ENCODE measurements at places on chromosomes 12 and 14. TPM values are rescaled to one million over a fixed set of nuclear protein-coding genes. Genes with fewer than 3 reads are reported as not detected.

Gene ZDHHC22
- total RNA-seq: 0.40 TPM

Gene ACSS3
- total RNA-seq: 5.8 TPM

Gene NOVA1
- total RNA-seq: 1.5 TPM

DNA sequence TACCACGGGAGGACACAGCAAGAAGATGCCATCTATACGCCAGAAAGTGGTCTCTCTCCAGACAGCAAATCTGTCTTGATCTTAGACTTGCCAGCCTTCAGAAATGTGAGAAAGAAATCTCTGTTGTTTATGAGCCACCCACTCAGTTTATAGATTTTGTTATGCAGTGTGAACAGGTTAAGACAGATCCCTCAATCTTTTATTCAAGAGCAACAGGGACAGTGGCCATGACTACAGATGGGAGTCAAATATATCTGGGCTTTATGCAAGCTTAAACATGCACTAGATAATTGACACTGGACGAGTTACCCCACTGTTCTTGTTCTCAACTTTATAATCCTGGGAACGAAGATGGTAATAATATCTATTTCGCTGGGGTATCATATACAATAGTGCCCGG lies 288.7 kb downstream of the RPAP3 start:
- no peak for DNase-seq

- DNase-seq: no peak
These were observed 733.9 kb downstream of the NRXN3 start for GRCh38 chr14:78904094-78904493.

DNA sequence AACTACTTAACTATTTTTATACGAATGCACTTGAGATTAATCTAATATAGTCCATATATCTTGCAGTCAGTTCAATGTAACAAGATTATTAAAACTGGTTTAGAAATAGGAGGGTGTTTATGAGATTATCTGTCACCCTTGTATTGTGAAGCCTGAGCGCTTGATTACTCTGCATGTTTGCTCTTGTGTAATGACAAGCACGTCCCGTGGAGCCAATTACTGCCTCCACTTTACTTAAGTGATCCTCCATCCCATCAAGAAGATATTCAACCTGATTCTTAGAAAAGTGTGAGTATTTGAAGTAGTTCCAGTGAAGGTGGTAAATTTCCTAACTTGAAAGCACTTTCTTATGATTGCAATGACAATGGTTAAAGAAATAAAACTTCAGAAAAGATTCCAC lies 415.2 kb upstream of the GARIN6 start:
- DNase-seq: no peak

DNA sequence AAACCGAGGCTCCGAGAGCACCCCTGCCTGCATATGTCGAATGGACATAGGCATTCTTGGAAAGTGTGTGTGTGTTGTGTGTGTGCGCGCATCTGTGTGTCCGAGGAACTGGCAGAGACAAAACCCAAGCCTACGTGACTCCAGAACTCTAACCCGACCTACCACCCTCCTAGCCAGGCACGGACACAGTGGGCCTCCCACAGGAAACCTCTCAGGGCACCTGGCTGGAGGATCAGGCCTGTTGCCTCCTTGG lies 556 bp upstream of the PGF start:
- no peak for DNase-seq

DNA sequence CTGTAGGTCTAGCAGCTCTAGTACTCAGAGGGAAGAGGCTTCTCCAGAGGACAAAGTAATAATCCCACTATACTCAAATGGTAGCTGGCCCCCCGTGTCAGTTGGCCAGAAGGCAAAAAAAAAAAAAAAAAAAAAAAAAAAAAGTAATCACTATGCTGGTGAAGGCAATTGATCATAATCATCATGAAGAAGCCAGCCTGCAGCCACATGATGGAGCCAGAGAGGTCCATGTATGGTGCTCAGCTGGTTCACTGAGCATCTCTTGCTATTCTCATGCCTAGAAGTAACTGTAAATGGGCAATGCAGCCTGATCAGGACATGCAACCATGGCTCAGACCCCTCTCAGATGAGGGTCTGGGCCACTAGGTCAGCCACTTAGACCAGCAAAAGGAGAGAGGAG lies 378.8 kb downstream of the MED13L start:
- no peak for DNase-seq

GRCh38 chr14:102878970-102879460 lies 43.4 kb upstream of the AMN start:
- DNase-seq: no peak

GRCh38 chr12:51777457-51777856 lies 71.1 kb downstream of the FIGNL2 start:
- DNase-seq: no peak

Gene MYO1A
- not detected for total RNA-seq

GRCh38 chr12:89567691-89568239 lies 41.9 kb upstream of the POC1B start:
- DNase-seq: no peak

GRCh38 chr12:130588696-130589539 lies 127.2 kb downstream of the RIMBP2 start:
- no peak for DNase-seq

- DNase-seq: no peak
These were observed 106.1 kb downstream of the C12orf75 start for GRCh38 chr12:105436636-105437035.

- DNase-seq: no peak
These were observed 3.2 kb downstream of the KCNJ8 start for GRCh38 chr12:21771311-21771710.

DNA sequence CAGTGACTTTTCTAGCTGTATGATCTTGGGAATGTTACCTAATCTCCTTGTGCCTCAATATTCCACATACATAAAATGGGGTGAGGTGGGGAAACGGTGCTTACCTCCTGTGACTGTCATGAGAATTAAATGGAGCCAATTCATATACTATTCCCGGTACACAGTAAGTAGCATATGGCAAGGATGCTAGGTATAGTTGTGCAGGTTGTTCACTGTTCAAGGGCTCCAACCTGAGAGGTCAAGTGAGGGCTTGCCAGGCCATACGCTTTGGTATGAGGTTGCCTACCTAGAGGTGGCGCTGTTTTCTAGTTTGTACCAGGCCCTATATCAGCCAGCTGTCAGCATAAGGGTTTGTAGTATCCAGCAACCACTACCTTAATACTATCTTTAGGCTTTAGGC lies 3.6 kb upstream of the BATF start:
- DNase-seq: peak; percentile 9

- DNase-seq: no peak
These were observed 30.6 kb upstream of the LMO3 start for GRCh38 chr12:16636435-16637055.

- no peak for DNase-seq
These were observed 40.2 kb upstream of the TMEM179 start for GRCh38 chr14:104644656-104645378.

DNA sequence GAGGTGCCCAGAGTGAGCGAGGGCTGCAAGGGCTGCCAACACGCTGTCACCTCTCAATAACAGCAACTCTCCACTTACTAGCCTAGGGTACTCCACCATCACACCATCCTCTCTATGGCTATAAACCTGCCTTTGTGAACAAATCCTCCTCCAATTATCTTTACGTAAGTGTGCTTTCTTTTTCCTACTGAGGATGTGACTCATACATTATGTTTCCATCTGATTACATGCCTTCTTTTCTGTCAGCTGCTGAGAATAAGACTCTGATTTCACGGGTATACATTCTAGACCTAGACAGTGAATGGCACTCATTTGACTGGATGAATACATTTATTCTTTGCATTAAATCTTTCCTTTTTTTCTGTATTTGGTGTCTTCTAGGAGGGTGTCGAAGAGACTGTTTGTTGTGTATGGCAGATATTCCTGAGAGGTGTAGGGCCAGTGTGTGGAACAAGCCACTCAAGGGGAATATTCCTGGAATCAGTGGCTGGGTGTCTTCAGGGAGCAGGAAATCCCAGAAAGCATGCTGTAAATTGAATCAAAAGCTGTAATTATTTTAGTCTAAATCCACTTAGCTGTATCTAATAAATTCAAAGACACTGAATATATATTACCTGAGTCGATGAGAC lies 327.3 kb upstream of the TMTC1 start:
- no peak for DNase-seq

Gene TAS2R13
- 1.2 TPM for total RNA-seq

GRCh38 chr12:112987561-112987960 lies 9.2 kb downstream of the OAS2 start:
- no peak for DNase-seq

Gene RIMBP2
- total RNA-seq: not detected

Gene MANSC4
- total RNA-seq: not detected

Gene SOAT2
- total RNA-seq: not detected

GRCh38 chr12:78398750-78399149 lies 465.8 kb upstream of the SYT1 start:
- DNase-seq: no peak

GRCh38 chr12:118521036-118521370 lies 144.6 kb downstream of the SUDS3 start:
- no peak for DNase-seq

- DNase-seq: no peak
These were observed 17.7 kb downstream of the OR6S1 start for GRCh38 chr14:20623798-20624197.

Gene ADCY4
- not detected for total RNA-seq

GRCh38 chr12:119013023-119013422 lies 31.7 kb downstream of the SRRM4 start:
- DNase-seq: no peak

DNA sequence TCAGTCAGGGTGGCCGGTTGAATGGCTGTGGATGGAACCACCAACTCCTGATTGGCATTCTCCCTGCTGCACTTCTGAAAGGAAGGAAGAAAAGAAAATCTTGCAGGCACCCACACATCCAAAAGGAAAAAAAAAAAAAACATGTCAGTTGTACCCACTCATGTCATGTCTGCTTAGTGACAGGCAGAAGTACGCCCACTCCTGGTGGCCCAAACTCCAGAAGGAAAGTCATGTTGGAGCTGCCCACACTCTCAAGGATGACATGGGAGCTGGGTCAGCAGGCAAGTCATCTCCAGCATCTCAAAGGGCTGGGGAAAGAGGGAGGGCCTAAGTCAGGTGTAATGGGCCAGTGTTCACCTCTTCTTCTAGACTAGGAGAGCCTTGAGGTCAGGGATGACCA lies 1079.1 kb downstream of the BCL11B start:
- no peak for DNase-seq

Gene TMEM117
- total RNA-seq: 25.6 TPM

Gene ANKS1B
- 1.5 TPM for total RNA-seq

DNA sequence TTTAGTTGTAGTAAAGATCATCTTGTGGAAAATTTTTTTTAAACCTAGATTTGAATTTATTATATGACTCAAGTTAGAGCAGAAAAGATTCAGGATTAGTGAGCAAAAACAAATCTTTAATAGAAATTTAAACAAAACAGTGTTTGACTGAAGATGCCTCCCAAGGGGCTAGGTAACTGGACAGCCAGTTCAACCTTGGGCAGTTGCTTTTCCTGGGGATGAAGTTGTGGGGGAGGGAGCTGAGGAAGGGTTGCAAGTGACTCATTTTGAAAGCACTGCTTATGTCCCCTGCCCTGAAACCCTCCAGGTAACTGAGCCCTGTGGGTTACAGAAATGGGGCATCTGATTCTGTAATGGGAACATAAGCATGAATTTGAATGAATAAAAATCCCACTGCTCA lies 13.1 kb downstream of the CFAP54 start:
- DNase-seq: no peak

DNA sequence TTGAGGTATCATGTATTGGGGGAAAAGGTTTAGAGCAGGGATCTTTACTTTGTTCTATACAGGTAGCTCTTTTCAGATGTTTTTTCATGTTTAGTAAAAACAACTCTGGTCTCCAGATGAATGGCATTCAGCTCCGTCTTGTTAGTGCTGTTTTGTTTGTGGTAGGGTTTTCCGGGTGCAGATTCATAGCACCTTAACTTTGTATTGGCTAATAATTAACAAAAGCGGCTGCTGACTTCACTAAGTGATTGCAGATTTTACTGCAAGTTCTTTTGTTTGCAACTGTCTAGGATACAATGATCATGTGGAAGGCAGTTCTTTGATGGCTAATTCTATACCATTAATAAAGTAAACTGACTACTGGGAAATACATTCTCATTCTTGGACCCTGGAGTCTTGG lies 32.2 kb upstream of the BHLHE41 start:
- no peak for DNase-seq

DNA sequence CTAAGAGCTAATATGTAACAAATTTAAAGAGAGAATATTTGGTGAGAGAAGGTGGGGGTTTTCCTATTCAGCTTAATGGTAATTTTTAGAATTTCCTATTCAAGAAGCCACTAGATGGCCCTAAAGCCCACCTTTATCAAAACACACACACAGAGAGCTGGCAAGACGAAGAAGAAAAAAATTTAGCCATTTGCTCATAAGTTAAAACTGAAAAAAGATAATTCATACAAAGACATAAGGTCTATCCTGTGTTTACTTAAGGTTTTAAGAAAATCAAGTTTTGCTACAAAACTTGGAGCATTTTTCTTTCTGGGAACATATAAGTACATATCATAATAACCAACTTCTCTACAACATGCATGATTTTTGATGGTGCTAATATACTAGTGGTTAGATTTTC lies 46.8 kb upstream of the PCED1B start:
- DNase-seq: peak; percentile 68

Gene TNS2
- total RNA-seq: 59.8 TPM

GRCh38 chr14:33563191-33563900 lies 387.5 kb downstream of the EGLN3 start:
- DNase-seq: no peak

All from myocyte (in vitro differentiated cells).